Panc1 (cell line): ENCODE measurements at places on chromosomes 2 and 18.

DNA sequence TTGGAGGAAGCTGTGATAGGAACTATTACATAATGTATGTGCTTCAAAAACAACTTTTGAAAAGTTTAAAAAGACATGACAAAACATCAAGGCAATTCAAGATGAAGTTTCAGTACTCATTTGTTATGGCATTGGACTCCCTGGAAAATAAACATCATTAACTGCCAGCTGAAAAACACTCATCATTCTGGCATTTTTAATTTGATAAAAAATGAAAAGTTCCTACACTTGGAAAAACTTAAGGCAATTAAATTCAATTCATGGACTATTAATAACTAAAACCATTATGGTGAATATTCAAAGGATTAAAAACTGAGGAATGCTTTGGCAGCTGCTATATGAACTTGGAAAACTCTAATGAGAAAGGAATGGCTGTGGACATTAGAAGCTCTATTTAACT lies 8.5 kb downstream of the TYW5 start:
- DNase-seq: no peak

GRCh38 chr18:79726721-79727120 lies 47.1 kb downstream of the CTDP1 start:
- no peak for DNase-seq

GRCh38 chr2:1621501-1621900 lies 122.8 kb downstream of the PXDN start:
- no peak for DNase-seq

DNA sequence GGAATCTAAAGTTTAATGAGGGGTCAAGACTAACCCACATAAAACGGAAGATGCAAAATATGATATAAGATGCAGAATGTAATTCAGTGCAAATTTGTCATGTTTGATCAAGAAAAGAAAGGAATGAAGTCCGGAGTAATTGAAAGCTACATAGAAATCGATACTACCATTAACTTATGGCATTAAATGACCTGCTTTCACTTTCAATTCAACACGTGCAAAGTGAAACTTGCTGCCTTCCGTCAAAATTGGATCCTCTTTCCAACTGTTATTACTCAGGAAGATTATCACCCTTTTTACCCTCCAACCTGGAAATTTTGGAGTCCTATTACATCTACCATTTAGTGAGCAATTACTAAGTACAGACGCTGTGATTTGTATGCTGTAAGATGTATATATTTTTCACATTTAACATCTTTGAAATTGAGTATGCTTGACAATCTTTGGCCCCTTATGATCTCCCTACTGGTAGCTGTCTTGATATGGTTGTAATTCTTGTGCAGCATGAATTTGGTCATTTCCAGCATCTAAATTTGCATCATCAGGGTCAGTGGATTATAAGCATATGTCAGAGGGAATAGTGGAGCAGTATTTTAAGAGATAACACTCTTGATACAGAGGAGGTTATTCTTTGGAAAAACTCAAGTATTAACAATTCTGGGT lies 18.6 kb downstream of the UNC80 start:
- no peak for DNase-seq

GRCh38 chr2:236281423-236281822 lies 17.2 kb upstream of the ASB18 start:
- no peak for DNase-seq

GRCh38 chr2:134639265-134639664 lies 79.5 kb downstream of the TMEM163 start:
- no peak for DNase-seq
